ENCODE measurements at places on chromosomes 2 and 18.
A peak's percentile ranks its signal among the peaks of the same experiment; 100 is the strongest.

DNA sequence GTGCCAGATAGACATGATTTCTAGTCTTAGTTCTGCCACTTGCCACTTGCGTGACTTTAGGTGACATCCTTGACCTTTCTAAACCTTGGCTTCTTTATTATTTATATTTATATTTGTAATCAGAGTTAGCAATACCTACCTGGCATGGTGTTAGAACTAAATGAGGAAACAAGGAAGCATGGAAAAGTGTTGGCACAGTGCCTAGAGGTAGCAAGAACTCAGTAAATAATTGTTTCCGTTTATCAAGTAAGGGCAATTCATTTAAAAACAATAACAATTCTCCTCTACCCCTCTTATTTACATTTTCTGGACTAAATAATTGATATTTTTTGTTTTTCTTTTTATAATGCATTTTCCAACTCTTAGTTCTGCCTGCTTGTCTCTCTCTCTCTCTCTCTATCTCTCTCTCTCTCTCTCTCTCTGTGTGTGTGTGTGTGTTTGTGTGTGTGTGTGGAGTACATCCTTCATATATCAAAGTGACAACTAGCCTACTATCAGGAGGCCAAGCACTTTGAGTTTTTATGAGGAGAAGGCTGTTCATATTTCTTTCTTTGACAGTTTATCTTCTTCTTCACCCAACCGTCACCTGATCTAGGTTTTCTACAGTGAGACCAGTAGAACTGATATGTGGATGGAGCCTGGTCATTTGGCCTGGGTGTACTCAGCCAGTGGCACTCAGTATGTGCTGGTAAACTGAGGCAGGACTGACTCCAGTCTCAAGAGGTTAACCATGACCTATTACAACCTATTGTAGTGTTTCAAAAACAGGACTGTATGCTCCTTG, 134.5 kb downstream of the LRRTM1 start:
- ATAC-seq, result no peak

- no peak for ATAC-seq
Measured at GRCh38 chr2:73004466-73004865, 67.0 kb downstream of the SFXN5 start.

DNA sequence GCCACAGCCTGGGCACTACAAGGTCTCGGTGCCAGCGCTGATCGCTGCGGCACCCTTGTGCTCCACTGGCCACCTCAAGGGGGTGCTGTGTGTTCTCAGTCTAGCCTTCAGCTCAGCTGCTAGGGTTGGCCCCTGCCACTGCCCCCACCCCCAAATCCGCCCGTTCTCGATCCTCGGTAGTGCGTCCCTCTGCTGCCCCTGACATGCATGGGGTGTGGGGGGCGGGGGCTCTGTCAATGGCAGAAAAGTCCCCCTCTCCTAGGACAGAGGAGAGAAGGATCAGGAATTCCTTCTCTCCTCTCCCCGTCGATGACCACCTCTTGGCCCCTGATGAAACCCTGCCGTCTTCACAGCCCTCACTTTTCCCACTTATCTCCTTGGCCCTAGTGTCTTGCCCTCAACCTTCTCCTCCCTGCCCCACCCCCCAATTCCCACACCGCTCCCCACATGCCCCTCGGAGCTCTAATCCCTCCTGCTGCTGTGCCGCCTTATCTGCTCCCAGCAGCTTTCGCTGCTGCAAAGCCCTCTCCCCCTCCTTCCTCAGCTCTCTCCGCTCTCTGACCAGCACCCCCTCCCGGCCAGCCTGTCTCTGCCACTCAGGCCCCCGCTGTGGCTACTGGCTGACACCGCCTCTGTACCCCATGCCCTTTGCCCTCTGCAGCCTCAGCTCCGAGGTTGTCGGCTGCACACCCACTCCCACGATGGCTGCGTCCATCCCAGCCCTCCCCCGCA, 4.3 kb upstream of the ASIC4 start:
- peak; percentile 74 for ATAC-seq

DNA sequence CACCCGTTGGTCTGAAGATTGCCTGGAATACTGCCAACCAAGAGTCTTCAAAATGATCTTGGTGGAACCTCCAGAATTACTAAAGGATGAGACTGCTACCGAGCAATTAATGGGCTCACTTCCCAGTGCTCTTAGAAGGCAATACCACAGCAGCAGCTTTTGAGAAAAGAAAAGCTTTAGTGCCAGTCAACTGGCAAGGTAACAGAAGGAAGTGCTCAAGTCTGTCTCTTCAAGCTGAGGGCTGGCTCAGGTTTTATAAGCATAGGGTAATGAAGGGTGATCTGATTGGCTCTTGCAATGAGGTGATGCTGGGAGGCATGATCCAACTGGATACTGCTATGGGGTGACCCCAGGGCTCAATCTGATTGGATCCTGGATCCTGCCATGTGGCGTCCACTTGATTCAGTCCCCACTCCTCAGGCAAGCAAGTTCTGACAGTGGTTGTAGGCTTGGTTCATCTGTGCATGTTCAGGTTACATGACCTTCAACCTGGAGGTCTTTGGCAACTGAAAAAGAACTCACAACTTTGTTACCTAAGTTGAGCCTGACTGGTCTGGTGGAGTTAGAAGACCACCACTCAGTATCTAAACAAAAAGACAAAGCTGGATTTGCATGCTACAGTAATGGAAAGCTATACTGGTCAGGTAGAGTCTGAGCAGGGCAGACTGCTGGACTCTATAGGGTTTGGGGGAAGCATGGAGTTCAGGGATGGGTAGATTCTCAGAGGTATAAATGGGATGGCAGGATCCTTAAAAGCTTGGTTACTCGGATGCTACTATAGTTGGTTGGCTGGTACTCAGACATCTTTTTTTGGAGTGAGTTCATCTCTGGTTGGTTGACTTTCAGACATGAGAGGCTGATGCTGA, 14.0 kb upstream of the RIF1 start:
- no peak for ATAC-seq

- peak; percentile 70 for ATAC-seq
Measured at GRCh38 chr2:197786010-197786877, 1.1 kb upstream of the BOLL start.

- ATAC-seq, result no peak
Measured at GRCh38 chr2:74755386-74755785, 78.5 kb upstream of the HK2 start.

- peak; percentile 68 for ATAC-seq
Measured at GRCh38 chr18:42011053-42011452, 56.0 kb downstream of the PIK3C3 start.

DNA sequence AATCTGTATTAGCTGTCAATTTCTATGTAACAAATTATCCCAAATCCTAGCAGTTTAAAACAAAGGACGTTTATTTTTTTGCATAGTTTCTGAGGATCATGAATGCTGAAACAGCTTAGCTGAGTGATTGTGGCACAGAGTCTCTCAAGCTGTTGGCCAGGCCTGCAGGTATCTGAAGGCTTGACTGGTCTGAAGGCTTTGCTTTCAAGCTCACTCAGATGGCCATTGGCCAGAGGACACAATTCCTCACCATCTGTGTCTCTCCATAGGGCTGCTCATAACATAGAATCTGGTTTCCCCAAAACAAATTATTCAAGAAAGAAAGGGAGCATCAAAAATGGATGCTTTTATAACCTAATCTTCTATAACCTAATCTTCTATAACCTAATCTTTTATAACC, 33.7 kb downstream of the UNC80 start:
- ATAC-seq, result no peak

GRCh38 chr2:44010266-44010665, 14.5 kb upstream of the LRPPRC start:
- no peak for ATAC-seq

- ATAC-seq, result no peak
Measured at GRCh38 chr18:53253789-53254188, 913.8 kb downstream of the DCC start.

Measured in activated CD4-positive, CD25-positive, alpha-beta regulatory T cell treated with anti-CD3 and anti-CD28 coated beads, Interleukin-2, amount 50 U/mL, for 24 hours (primary cell).